ENCODE measurements at places on chromosomes 12 and 14.

- no peak for DNase-seq
Observed at GRCh38 chr12:121432740-121433480, 33.0 kb downstream of the RNF34 start.

DNA sequence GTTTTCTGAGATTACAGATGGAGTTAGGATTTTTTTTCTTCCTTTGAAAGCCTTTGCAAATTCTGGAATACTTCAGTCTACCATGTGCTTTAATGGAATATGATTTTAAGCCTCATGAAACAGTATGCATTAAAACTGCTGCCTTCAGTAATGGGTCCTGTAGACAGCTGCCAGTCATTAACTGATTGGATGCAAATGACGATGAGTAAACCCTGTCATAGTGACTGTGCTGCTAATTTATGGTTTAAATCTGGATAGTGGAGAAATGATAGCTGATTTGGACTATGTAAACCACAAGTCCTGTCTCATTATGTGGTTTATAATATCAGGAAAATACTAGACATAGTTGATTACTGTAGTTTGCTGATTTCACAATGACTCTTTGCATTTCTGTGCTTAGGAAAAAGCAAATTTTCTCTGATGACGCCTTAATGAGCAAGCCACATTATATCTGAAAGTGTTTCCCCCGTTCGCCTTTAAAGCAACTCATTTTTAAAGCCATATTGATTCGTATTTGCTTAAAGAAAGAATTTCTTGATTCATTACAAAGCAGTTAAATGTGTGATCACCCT, 217.6 kb downstream of the TMTC2 start:
- DNase-seq: no peak

DNA sequence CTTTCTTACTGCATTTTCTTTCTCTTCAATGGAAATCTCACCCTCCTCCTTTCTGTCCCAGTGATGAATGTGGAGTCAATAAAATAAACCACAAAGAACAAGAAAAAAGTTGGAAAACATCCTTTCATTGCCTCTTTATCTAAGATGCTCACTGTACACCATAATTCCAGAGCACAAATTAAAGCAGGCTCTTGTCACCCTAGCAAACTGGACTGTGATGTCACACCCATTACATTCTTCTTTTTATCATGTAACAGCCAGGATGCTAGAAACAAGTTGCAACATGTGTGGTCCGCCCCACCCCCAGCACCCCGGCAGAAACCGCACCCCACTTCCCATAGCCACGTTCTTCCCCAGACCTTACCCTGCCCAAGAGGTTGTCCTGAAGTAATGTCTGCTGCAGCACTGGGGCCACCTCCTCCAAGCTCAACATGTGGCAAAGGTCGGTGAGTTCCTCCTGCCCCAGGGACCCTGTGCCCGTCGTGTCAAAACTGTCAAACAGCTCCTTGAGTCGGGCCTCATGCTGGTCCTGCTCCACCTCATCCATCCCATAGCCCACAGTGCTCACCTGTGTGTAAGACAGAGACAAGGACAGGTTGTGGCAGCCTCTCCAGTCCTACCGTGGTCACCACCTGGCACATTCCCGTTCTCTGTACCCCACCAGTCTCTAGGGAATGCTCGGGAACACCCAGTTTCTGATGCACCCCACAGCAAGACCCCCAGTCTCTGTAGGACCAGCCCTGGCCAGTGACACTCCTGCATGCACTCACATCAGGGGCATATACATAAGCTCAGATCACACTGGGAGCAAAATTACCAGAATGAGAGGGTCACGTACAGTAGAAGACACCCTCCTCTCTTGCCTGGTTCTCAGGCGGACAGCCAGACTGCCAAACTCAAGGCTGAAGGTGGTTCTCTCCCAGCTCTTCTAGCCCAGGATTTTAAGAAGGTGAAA, 9.2 kb downstream of the NIN start:
- DNase-seq: peak; percentile 71

DNA sequence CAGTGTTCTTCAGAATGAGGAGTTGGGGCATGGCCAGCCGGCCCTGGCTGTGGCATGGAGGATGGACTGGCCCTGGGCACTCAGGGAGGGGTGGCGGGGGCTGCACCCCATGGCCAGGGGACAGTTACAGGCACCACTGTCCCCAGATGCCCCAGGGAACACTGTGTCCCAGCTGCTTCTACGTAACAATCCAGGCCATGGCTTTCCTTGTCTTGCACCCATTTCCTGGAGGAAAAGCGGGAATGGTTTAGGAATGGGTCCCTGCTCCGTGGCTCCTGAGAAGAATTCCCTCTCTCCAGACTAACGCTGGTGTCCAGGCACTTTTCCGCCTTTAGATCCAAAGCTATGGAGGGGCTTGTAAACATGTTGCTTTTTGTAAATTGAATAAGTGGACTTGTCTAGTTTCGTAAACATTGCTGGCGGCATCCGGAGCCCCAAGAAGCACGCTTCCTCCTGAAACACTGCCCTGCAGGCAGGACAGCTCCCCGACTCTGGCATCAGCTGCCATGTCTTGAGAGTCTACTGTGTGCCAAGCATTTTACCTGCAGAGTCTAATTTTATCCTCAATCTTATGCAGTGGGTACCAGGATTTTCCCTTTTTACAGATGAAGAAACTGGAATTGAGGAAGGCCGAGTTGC, 238.3 kb downstream of the SLC41A2 start:
- no peak for DNase-seq

DNA sequence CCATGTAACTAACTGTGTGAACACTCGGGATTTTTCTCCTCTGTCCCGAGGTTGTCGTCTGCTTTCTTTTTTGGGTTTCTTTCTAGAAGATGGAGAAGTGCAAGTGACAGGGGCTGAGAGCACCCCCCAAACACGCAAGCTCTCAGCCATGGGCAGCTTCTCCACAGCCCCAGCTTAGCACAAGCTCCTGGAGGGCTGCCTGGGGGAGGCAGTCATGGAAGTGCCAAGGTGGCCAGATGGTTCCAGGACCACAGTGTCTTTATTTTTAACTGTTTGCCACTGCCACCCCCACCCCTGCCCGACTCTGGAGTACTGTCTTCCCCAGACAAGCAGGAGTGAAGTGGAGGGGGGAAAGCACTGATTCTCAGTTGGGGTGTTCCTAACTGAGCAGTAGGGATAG, 58.2 kb downstream of the ST8SIA1 start:
- DNase-seq: no peak

DNA sequence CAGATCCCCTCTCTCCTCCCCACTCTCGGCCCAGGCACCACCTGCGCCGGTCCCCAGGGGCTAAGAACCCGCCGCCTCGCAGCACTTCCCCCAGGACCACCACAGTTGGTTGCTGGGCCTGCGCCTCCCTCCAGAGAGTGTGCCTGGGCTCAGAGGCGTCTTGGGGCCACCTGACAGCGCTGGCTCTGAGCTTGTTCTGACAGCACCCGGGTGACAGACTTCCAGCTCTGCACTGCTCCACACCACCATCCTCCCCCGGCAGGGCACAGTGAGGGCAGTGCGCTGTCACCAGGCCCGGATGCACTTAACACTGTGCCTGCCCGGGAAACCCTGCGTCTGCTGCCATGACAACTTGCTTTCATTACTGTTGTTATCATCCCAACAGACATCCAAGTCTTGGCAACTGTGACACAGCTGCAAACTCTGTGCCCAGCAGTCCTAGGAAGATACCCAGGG, 6.6 kb downstream of the BRF1 start:
- DNase-seq: peak; percentile 79

- no peak for DNase-seq
Observed at GRCh38 chr12:130873825-130874224, 2.0 kb downstream of the RAN start.

GRCh38 chr14:63444588-63444987, 98.6 kb downstream of the PPP2R5E start:
- no peak for DNase-seq

GRCh38 chr12:109765446-109765810, 51.8 kb downstream of the FAM222A start:
- DNase-seq: no peak

DNA sequence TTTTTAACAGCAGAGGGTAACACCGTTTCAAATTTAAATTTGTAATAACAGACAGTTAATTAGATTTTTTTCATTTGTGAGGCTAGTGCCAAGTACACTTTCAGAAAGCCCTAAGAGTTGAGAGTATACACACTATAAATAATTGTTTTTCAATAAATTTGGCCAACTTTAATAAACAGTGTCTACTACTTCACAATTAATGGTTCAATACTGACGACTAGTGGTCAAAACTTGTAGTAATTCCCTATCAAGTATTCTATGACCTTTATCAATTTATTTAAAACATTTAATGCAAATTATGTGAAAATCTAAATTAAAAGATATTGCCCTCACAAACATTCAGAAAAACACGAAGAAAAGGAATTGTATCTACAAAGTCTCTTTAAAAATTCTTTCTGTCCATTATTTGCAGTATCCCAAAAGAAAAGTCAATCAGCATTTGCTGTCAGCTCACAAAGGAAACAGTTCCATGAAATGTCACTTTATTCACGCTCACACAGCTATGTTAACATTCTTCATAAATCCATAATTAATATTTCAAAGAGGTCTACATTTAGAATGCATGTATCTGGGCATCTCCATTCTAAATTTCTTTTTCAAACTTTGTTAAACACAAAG, 91.2 kb downstream of the CEP128 start:
- DNase-seq: peak; percentile 29

GRCh38 chr14:104636131-104636530, 31.6 kb upstream of the TMEM179 start:
- no peak for DNase-seq

DNA sequence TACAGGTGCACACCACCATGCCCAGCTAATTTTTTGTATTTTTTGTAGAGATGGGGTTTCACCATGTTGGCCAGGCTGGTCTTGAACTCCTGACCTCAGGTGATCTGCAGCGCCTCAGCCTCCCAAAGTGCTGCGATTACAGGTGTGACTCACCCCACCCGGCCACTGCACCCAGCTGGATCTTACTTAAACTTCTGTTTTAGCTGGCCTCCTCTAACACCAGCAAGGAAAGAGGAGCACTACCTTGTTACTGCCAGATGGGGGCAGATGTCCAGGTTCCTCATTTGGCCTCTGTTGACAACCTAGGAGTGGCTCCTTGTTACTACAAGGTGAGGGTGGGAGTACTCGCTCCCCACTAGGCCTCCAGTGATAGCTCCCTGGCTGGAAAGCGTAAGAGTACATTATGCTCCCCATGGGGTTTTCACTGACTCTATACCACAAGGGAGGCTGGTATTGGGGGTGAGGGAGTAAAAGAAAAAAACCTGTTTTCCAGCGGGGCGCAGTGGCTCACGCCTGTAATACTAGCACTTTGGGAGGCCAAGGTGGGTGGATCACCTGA, 13.2 kb upstream of the ARF6 start:
- DNase-seq: peak; percentile 81

- DNase-seq: no peak
Observed at GRCh38 chr14:28502517-28502916, 264.1 kb upstream of the FOXG1 start.

Data from CD4-positive, alpha-beta T cell treated with Interleukin-21 for 1 hour (primary cell).